ENCODE measurements at places on chromosomes 11 and 22. TPM values are rescaled to one million over a fixed set of nuclear protein-coding genes. Genes with fewer than 3 reads are reported as not detected.

DNA sequence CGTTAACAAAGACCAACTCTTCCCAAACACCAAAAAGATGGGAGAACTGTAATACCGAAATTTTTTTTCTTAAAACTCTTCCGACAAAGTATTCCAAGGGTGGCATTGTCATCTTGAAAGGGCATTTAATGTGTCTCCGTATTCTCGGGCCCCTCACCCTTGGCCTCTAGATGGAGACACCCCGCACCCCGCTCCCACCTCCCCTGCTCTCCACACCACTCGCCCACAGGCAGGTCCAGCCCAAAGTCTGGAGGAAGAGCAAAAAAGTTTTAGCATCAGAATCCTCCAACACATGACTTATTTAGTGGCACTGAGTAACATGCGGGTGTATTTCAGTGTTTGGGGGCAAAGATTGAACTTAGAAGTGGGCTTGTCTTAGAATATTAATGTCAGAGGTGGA is 20.7 kb downstream of the SPATA19 start:
- no peak overlapping the region for H3K4me3 ChIP-seq
- H3K27me3 ChIP-seq = no peaks in the 10 kb centered on the region
- DNase-seq = no peak
- no peaks in the 10 kb centered on the region for H3K36me3 ChIP-seq

GRCh38 chr11:69166218-69167115 is 10.7 kb downstream of the SMIM38 start:
- H3K36me3 ChIP-seq = no peaks in the 10 kb centered on the region
- H3K4me3 ChIP-seq = no peak overlapping the region
- H3K27me3 ChIP-seq = no peaks in the 10 kb centered on the region
- H3K27ac ChIP-seq = no peak overlapping the region
- DNase-seq = peak; percentile 54

- no peak for DNase-seq
- H3K4me3 ChIP-seq = no peak overlapping the region
- no peaks in the 10 kb centered on the region for H3K36me3 ChIP-seq
- H3K27ac ChIP-seq = no peak overlapping the region
- H3K27me3 ChIP-seq = no peaks in the 10 kb centered on the region
- H3K4me1 ChIP-seq = peaks cover 9% of the 10 kb centered on the region
Observed at GRCh38 chr22:44357966-44358465, 45.3 kb upstream of the SHISAL1 start.

DNA sequence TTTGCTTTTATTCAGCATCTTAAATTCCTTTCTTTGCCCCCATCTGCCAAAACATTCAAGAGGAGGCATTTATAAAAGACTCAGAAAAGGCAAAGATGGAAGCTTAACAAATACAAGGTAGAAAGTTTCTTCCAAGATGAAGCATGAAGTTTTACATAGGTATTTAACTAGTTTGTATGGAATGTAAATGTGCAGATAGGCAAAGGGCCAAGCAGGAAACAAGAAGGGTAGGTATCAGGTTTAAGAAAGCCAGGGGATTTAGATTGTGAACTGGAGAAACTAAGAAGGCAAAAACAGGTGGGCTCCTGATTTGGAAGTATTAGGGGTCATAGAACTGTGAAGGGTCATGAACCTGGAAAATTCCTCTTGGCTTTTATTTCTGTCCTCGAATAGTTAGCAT is 62.6 kb downstream of the PPP2R1B start:
- H3K36me3 ChIP-seq = no peaks in the 10 kb centered on the region
- no peak overlapping the region for H3K27ac ChIP-seq
- peaks cover 4% of the 10 kb centered on the region for H3K4me1 ChIP-seq
- no peak for DNase-seq
- no peak overlapping the region for H3K4me3 ChIP-seq

DNA sequence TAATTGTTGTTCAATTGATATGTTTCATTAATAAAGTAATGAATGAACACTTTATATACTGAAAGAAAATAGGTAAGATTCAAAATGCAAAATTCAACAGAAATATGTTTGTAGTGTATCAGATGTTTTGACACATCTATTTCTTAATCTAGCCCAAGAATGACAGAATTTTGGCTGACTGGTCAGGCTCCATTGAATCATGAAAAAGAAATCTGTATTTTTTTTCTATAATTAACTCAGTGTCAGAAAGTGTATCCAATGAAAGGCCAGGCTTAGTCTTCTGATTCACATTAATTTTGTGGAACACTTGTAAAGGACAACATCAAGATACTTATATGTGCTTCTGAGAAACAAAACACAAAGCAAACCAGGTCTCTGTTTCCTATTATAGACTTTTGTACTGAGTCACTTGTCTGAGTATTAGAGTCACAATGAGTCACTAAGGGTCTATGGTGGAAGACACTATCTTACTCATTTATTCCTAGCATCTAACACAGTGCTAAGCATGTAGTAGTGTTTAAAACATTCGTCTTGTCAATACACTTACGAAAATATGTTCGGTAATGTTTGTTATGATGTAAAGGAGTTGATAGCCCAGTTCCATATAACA is 297.7 kb upstream of the CCDC90B start:
- H3K4me1 ChIP-seq = peaks cover 5% of the 10 kb centered on the region
- DNase-seq = no peak
- no peaks in the 10 kb centered on the region for H3K36me3 ChIP-seq
- no peak overlapping the region for H3K4me3 ChIP-seq
- no peaks in the 10 kb centered on the region for H3K27me3 ChIP-seq

GRCh38 chr11:71286701-71287643 is 34.6 kb upstream of the SHANK2 start:
- H3K27ac ChIP-seq = no peak overlapping the region
- H3K27me3 ChIP-seq = no peaks in the 10 kb centered on the region
- no peaks in the 10 kb centered on the region for H3K36me3 ChIP-seq
- no peak overlapping the region for H3K4me3 ChIP-seq
- H3K4me1 ChIP-seq = no peaks in the 10 kb centered on the region

- H3K4me3 ChIP-seq = no peak overlapping the region
- no peaks in the 10 kb centered on the region for H3K27me3 ChIP-seq
- H3K4me1 ChIP-seq = peaks cover 23% of the 10 kb centered on the region
- H3K27ac ChIP-seq = peak overlapping the region; percentile 59
- DNase-seq = no peak
- H3K36me3 ChIP-seq = peaks cover 36% of the 10 kb centered on the region
Observed at GRCh38 chr22:36340621-36341020, 47.1 kb downstream of the MYH9 start.

- H3K27me3 ChIP-seq = no peaks in the 10 kb centered on the region
- H3K36me3 ChIP-seq = no peaks in the 10 kb centered on the region
- H3K4me3 ChIP-seq = no peak overlapping the region
- H3K27ac ChIP-seq = no peak overlapping the region
- peaks cover 3% of the 10 kb centered on the region for H3K4me1 ChIP-seq
Observed at GRCh38 chr11:100302824-100303223, 384.3 kb upstream of the ARHGAP42 start.

DNA sequence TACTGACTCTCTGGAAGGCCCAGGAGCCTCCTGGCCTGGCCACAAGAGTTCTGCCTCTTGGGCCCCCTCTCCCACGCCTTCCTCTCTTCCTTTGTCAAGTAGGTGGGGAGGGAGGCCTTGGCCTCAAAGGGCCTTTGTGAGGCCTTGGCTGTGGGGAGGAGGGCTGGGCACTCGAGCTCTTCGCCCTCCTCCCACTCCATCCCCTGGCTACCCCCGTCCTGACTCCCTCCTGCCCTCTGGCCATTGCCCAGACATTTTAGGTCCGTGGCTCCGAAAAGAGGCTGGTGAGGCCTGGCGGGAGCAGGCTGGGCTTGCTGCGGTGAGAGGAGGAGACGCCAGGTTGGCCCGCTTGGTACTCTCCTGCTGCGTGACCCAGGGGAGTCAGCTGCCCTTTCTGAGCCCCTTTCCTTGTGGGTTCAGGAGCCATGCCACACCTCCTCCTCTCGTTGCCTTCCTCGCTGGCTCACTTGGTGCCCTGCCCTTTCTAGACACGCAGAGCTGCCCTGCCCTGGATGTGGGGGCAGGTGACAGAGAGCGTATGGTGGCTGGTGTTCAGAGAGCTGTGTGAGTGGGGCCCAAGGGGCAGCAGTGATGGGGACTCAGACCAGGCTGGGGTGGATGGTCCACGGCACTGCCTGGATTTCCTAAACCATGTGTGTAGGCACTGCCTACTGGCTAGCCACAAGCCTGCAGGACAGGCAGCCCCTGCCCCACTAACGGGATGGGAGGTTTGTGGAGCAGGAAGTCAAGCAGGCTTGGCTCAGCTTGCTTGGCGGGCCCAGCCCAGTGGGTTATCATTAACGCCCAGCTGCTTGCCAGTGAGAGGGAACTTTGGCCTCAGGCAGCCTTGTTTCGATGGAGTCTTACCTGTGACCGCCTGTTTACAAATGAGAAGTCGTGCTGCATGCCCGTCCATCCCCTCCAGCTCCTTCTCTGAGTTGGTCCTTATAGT is 15.8 kb upstream of the OMP start:
- no peaks in the 10 kb centered on the region for H3K36me3 ChIP-seq
- H3K4me1 ChIP-seq = no peaks in the 10 kb centered on the region
- no peaks in the 10 kb centered on the region for H3K27me3 ChIP-seq
- H3K4me3 ChIP-seq = no peak overlapping the region

DNA sequence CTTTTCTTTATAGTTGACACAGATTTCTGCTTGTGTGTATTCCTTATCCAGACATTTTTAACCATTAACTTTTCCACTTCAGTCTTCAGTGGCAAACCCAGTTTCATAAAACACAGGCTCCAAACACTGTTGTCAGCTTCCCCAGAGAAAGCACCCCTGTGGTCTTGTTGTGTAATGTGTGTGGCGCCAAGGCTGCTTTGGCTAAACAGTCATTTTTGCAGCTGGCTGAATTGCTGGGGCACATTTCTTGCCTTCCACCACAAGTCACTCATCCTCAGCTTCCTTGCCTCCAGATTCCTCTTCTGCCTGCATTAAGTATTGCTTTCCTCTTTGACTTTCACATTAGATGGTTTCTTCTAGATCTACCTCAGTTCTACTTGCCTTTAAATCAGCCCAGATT is 40.5 kb downstream of the ARHGAP1 start:
- peaks cover 37% of the 10 kb centered on the region for H3K36me3 ChIP-seq
- H3K27me3 ChIP-seq = no peaks in the 10 kb centered on the region
- H3K27ac ChIP-seq = no peak overlapping the region
- no peaks in the 10 kb centered on the region for H3K4me1 ChIP-seq
- H3K4me3 ChIP-seq = no peak overlapping the region
- no peak for DNase-seq

GRCh38 chr11:90639461-90639993 is 416.7 kb upstream of the CHORDC1 start:
- H3K27ac ChIP-seq = no peak overlapping the region
- no peaks in the 10 kb centered on the region for H3K36me3 ChIP-seq
- no peak overlapping the region for H3K4me3 ChIP-seq
- DNase-seq = peak; percentile 38
- no peaks in the 10 kb centered on the region for H3K27me3 ChIP-seq
- H3K4me1 ChIP-seq = peaks cover 5% of the 10 kb centered on the region

DNA sequence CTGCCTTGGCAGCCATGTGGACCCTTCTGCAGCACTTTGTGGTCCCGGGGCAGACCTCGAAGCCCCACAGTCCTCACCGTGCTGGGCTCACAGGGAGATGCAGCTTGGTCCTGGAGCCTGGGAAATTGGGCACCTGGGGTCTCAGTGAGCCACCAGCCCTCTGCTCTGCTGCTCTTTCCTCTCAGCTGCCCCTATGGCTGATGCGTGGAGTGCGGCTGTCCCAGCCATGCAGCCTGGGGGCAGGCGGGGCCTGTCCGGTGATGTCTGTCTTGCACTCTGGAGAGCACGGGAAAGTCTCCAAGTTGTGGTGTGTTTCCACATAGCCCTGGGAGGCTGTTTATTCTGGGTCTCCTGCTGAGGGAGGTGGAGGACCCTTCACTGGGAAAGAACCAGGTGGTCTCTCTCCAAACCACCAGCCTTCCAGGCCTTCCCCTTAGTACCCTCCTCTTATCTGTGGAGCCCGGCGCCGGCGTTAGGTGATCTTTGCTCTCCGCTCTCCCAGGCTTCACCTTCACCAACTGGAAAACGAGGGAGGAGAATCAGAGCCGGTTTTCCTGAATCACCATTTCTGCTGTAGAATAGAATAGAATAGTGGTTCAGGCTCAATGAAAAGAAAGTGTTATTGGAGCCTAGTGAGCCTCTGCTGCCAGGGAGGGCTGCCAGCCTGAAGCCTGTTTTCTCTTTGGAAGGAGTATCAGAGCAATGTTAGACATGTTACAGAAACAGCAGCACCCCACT is 41.2 kb upstream of the GRAMD4 start:
- H3K4me3 ChIP-seq = no peak overlapping the region
- no peaks in the 10 kb centered on the region for H3K36me3 ChIP-seq
- no peak overlapping the region for H3K27ac ChIP-seq
- H3K27me3 ChIP-seq = peaks cover 12% of the 10 kb centered on the region

- no peaks in the 10 kb centered on the region for H3K36me3 ChIP-seq
- H3K4me1 ChIP-seq = peaks cover 19% of the 10 kb centered on the region
- no peaks in the 10 kb centered on the region for H3K27me3 ChIP-seq
- peak; percentile 57 for DNase-seq
- H3K4me3 ChIP-seq = no peak overlapping the region
- H3K27ac ChIP-seq = no peak overlapping the region
Observed at GRCh38 chr22:50473088-50473487, 1.7 kb downstream of the SBF1 start.

DNA sequence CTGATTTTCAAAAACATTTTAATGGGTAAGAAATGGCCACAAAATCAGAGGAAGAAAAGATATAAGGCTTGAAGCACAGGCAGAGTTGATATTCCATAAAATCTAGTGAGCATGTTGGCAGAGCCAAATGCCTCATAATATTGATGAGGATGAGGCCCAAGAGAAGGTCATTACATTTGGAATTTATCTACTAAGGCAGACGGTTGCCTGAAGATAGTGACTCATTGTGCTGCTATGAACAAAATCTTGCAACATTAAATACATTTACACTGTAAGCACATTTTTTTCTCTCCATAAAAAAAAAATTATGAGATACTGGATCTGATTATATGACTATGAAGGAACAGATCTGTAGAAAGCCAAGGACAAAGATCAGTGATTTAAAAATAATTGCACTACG is 881.4 kb upstream of the CHORDC1 start:
- no peak for DNase-seq
- H3K27me3 ChIP-seq = no peaks in the 10 kb centered on the region
- H3K4me1 ChIP-seq = no peaks in the 10 kb centered on the region
- H3K36me3 ChIP-seq = no peaks in the 10 kb centered on the region
- no peak overlapping the region for H3K27ac ChIP-seq

Gene CRYAB
- total RNA-seq = 6.1 TPM

Gene LARGE2
- 107 TPM for total RNA-seq

Gene SERPING1
- total RNA-seq = 42.3 TPM

Gene SYNGR1
- total RNA-seq = 12.3 TPM

Gene GRM5
- total RNA-seq = 0.45 TPM

Gene CDKN1C
- 23.5 TPM for total RNA-seq

Gene FOLR1
- total RNA-seq = 0.27 TPM

Gene TCN2
- 38.1 TPM for total RNA-seq

All from GM23338 (cell line).